ENCODE measurements at places on chromosomes 3 and 15.
A peak's percentile ranks its signal among the peaks of the same experiment; 100 is the strongest.

GRCh38 chr3:123723522-123724168 is 138.8 kb upstream of the HACD2 start:
- DNase-seq, result peak; percentile 81

DNA sequence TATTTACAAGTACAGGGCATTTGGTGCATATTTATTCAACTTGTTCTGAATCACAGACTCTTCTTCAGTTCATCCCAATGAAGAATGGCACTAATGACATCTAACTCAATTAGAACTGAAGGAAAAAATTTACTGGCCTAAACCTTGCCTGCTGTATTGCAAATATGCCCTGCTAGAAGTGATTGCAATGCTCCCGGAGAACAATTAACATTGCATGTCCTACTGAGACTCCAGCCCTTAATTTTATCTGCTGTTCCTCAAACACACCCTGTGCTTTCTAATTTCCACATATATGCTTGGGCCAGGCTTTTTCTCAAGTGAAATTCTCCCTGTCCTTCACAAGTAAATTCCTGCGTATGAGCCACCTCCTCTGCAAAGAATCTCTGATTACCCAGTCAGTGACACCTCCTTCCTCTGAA is 8.3 kb downstream of the ACKR4 start:
- no peak for DNase-seq

DNA sequence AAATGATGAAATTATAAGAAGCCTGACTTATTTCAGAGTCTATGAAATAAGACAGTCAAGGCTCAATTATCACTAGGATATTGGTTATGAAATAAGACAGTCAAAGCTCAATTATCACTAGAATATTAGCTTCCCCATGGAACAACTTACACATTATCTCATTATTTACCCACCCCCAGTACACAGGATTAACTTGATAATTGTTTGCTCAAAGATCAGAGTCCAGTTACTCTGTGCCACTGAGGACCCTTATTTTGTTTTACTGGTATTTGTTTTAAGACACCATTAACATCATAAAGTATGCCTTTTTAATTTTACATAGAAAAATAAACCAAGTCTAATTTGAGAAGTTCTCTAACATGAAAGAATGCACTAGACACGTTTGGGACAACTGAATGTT is 225.4 kb downstream of the SI start:
- no peak for DNase-seq

- DNase-seq, result no peak
Measured at GRCh38 chr15:52727815-52728214, 48.6 kb upstream of the ATOSA start.

GRCh38 chr3:81443457-81443782 is 318.0 kb downstream of the GBE1 start:
- no peak for DNase-seq

DNA sequence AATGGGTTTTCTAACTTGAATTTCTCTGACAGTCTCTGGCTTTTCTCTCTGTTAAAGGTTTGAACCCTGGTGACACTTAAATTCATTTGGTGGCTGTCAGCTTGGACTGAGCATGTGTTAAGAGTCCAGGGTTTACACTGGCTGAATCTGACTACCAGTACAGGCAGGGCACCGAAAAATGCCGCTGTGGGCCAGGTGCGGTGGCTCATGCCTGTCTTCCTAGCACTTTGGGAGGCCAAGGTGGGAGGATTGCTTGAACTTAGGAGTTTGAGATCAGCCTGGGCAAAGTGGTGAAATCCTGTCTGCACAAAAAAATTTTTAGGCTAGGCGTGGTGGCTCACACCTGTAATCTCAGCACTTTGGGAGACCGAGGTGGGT is 1.8 kb downstream of the MANF start:
- DNase-seq, result no peak

DNA sequence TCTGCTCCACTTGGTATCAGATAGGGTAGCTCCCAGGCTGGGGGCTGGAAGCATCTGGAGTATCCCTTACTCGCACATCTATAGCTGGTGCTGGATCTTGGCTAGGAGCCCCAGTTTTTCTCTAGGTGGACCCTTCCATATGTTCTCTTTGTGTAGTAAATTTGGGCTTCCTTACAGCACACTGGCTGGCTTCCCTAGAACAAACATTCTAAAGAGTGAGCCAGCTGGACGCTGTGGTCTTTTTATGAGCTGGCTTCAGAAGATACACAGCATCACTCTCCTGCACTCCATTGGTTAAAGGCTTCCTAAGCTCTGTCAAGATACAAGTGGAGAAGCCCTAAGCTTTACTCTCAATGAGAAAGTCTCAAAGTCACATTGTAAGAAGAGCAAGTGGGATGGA is 322.1 kb downstream of the WDR72 start:
- DNase-seq, result no peak

DNA sequence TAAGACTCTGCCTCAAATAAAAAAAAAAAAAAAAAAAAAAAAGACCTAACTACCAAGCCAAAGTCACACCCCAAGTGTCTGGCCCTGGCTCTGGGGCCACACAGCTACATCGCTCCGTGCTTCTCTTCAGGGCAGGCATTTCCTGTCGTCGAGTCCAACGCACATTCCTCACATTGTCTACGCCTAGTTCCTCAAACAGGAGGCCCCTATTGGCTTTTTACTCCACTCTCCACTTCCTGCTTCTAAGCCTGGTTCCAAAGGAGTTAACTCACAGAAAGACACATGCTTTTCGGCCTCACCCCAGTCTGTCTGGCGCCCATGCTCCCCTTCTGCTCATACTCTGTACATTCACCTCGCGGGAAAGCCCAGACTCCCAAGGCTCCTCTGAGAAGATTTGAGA is 28.8 kb downstream of the KNG1 start:
- DNase-seq, result no peak
